NCI-H226 (cell line): ENCODE measurements at places on chromosomes 4 and X.
A peak's percentile ranks its signal among the peaks of the same experiment; 100 is the strongest.

- no peak for DNase-seq
Measured at GRCh38 chrX:54825716-54826438, 18.3 kb downstream of the MAGED2 start.

DNA sequence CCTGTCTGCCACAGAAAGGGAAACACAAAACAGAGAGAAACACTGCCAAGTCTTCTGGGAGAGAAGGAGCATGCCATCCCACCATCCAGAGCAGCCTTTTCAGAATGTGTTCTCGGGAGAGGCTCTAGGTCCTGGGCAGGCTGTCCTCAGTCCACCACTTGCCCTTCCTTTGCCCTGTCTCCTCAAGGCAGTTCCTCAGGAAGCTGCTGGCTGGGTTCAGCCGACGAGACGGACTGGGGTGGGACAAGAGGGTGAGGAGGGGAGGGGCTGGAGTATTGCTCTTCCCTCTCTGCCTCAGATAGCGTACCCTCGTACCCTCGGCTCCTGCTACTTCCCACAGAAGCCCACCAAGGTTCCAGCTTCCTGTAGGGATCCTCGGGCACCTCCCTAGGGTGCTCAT lies 26.6 kb upstream of the LGI2 start:
- no peak for DNase-seq

DNA sequence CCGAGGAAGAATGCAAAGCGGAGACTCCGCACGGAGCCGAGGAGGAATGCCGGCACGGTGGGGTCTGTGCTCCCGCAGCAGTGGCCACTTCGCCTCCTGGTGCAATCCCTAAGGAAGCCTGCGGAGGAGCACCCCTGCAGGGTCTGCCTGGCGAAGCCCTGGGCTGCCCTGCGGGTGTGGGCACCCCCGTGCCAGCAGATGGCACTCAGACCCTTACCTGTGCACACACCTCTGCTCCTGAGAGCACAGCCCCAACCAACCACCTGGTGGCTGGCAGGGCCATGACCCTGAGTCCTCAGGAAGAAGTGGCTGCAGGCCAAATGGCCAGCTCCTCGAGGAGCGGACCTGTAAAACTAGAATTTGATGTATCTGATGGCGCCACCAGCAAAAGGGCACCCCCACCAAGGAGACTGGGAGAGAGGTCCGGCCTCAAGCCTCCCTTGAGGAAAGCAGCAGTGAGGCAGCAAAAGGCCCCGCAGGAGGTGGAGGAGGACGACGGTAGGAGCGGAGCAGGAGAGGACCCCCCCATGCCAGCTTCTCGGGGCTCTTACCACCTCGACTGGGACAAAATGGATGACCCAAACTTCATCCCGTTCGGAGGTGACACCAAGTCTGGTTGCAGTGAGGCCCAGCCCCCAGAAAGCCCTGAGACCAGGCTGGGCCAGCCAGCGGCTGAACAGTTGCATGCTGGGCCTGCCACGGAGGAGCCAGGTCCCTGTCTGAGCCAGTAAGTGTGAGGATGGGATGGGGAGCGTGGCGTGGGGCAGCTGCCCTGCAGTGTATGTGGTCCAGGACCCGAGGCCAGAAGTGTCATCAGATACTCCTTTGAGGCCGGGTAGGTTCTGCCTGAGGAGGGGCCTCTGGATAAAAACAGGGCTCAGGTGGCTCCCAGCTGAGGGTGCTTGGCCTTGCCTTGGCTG lies 7.0 kb downstream of the TACC3 start:
- DNase-seq, result no peak

- peak; percentile 48 for DNase-seq
Measured at GRCh38 chrX:19361701-19362100, 18.0 kb downstream of the PDHA1 start.

- no peak for DNase-seq
Measured at GRCh38 chr4:36165631-36166005, 78.7 kb downstream of the ARAP2 start.

DNA sequence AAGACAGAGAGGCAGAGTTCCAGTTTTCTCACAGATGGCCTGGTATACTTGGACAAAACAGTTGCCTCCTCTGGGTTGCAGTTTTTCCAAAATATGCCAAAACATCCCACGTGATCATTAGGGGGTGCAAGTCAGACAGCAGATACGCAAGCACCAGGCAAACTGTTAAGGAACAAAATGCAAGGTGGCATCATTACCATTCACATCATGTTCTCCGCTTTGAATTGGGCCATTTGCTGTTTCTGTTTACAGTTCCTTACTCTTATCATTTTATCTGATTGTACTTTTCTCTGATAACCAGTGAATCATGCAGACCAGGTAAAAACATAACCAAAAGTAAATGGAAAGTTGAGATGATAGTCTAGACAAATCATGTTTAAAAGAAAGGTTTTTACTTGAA lies 16.4 kb upstream of the HMGB3 start:
- no peak for DNase-seq

DNA sequence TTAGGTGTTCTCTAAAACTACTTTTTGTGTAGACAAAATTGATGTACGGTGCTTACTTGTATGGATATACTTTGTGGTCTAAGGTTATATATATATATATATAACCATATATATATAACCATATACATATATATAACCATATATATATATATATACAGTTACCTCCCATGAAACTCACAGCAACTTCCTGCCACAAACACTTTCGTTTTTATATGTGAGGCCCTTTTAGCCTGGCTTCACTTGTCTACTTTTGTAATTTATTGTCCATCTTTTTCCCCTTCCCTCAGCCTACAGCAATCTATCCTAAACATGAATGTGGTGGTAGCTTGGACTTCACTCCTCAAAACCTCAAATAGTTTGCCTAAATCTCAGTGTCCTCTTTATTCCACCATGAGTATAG lies 72.8 kb upstream of the NPFFR2 start:
- no peak for DNase-seq

GRCh38 chr4:158530381-158530780 lies 8.7 kb downstream of the RXFP1 start:
- DNase-seq, result no peak

DNA sequence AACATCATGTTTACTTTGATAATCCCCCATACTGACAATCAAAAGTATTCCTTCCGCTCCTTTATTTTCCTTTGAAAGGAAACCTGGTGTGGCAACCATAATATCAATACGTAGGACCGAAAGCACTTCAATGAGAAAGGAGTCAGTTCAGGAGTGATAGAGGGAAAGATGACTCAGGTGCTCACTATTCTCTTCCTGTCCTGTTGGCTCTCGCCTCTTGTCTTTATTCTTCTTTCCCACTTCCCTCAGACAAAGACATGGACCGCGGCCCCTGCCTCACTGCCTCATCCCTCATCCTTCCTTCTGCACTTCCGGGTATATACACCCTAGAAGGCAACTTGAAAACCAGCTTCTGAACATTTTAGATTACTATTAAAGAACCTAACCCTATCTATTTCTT lies 49.8 kb upstream of the TNIP3 start:
- no peak for DNase-seq

- no peak for DNase-seq
Measured at GRCh38 chrX:10831716-10832502, 211.5 kb upstream of the MID1 start.

- no peak for DNase-seq
Measured at GRCh38 chr4:66351761-66352160, 681.5 kb upstream of the EPHA5 start.

DNA sequence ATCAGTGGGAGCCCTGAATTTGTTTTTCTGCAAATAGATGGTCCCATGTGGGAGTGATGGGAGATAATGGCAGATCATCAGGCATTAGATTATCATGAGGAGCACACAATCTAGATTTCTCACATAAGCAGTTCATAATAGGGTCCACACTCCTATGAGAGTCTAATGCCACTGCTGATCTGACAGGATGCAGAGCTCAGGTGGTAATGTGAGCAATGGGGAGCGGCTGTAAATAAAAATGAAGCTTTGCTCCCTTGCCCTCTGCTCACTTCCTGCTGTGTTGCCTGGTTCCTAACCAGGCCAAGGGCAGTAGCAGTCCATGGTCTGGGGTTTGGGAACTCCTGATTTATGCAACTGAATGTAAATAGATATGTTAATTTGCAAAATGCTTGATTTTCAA lies 538.6 kb downstream of the TRAM1L1 start:
- no peak for DNase-seq

- no peak for DNase-seq
Measured at GRCh38 chr4:134126000-134126560, 75.5 kb downstream of the PABPC4L start.

DNA sequence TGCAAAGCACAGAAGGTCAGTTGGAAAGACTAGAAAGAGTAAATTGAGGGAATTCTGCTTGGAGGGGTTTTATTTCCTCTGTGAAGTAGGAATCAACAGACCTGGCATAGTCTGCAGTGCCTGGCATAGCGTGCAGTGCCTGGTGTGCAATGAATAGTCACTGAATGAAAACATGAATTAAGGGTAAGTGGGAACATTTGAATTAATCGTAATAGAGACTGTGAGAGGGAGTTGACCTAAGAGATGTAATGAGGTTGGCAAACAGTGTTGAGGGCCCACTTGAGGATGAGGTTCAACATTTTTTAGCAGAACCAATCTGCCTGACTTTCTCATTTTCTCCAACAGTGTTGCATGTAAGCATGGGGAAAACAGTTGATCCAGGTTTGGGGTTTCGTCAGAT lies 377.2 kb upstream of the FTHL17 start:
- DNase-seq, result no peak
